Calu3 (cell line): ENCODE measurements at places on chromosomes 4 and X. TPM values are rescaled to one million over a fixed set of nuclear protein-coding genes. Genes with fewer than 3 reads are reported as not detected.

ATP2B3 gene
- not detected in 2 replicates for total RNA-seq

ADH5 gene
- total RNA-seq, result 88.8 and 95.7 TPM in 2 replicates

ADGRG4 gene
- not detected in 2 replicates for total RNA-seq

CCNB3 gene
- total RNA-seq, result 0.73 and 1.3 TPM in 2 replicates

SH3RF1 gene
- total RNA-seq, result 64.6 and 70.1 TPM in 2 replicates

RHOXF2B gene
- total RNA-seq, result not detected in 2 replicates

PCYT1B gene
- total RNA-seq, result 0.07 and 0.09 TPM in 2 replicates
